ENCODE measurements at places on chromosomes 11 and 22. TPM values are rescaled to one million over a fixed set of nuclear protein-coding genes. Genes with fewer than 3 reads are reported as not detected.

DNA sequence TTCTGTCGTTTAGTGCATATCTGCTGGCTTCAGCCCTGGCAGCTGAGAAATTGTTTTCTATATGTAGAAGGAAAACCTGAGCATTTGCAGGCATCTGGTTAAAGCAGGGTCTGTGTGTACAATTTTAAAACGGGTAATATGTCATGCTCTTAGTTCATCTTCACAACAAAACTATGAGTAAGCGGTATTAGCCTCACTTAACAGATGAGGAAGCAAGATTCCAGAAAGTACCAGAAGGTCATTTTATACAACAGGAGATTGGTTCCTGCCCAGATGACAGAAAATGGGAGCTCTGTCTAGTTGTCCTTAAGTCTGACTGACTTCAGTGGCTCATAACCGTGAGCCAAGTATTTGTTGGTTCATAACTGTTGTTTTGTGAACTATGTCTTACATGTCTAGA, 1.1 kb downstream of the TIMM10B start:
- no peak for DNase-seq

DNA sequence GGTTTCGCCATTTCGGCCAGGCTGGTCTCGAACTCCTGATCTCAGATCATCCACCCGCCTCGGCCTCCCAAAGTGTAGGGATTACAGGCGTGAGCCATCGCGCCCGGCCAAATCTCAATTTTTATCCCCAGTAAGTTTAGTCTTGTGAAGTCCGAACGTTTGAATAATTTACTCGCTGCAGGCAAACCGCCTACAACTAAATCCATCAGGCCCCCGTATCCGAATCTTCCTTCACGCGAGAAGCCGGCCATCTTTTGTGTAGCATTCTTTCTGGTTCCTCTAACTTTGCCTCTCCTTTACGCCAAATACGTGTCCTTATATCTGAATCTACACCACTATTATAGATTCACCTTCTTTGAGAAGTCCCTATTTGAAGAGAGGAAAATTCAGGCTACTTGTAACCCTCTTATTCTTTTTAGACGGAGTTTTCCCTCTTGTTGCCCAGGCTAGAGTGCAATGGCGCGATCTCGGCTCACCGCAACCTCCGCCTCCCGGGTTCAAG, 581 bp upstream of the EIF3L start:
- no peak for DNase-seq

DNA sequence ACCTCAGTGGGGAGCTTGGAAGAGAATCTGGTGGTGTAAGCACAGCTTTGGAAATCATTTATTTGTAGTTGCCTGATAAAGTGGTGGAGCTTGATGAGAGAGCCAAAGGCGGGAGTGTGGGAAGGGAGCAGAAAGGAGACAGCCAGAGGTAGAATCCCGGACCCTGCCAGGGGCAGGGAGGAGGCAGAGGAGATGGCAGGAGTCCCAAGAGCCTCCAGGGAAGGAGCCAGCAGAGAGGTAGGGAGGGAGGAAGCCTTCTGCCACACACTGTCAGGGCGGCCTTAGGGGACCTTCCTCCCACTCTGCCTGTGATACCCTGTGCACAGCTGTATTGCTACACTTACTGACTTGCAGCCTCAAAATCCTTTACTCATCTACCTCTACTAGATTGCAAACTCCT, 15.4 kb downstream of the SCUBE2 start:
- DNase-seq, result no peak

DNA sequence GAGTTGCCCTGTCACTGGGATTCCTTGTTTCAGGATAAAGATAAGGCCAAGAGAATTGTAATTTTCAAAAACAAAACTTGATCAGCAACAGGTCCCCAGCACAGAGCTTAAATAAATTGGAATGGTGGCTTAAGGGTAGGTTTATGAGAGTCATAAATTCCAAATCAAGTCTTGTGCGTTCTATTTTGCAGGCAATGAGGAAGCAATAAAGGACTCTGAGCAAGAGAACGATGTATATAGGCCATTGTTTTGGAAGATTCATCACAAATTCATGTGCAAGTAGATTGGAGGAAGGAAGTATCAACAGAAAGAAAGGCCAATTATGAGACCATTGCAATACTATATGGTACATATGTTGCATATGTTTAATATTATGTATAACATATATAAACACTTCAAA, 65.7 kb upstream of the PGR start:
- no peak for DNase-seq

Gene LRRC10B
- total RNA-seq, result not detected

Gene APOA5
- not detected for total RNA-seq

Gene MS4A12
- not detected for total RNA-seq

Gene LGR4
- total RNA-seq, result 16.5 TPM

All from SJSA1 (cell line).